ENCODE measurements at places on chromosomes 6 and 20. TPM values are rescaled to one million over a fixed set of nuclear protein-coding genes. Genes with fewer than 3 reads are reported as not detected.

GRCh38 chr20:58625585-58625984, 25.5 kb upstream of the STX16 start:
- DNase-seq = no peak

- no peak for DNase-seq
Measured at GRCh38 chr20:54122189-54122588, 51.6 kb downstream of the CYP24A1 start.

- DNase-seq = no peak
Measured at GRCh38 chr6:1435806-1436205, 46.4 kb downstream of the FOXF2 start.

DNA sequence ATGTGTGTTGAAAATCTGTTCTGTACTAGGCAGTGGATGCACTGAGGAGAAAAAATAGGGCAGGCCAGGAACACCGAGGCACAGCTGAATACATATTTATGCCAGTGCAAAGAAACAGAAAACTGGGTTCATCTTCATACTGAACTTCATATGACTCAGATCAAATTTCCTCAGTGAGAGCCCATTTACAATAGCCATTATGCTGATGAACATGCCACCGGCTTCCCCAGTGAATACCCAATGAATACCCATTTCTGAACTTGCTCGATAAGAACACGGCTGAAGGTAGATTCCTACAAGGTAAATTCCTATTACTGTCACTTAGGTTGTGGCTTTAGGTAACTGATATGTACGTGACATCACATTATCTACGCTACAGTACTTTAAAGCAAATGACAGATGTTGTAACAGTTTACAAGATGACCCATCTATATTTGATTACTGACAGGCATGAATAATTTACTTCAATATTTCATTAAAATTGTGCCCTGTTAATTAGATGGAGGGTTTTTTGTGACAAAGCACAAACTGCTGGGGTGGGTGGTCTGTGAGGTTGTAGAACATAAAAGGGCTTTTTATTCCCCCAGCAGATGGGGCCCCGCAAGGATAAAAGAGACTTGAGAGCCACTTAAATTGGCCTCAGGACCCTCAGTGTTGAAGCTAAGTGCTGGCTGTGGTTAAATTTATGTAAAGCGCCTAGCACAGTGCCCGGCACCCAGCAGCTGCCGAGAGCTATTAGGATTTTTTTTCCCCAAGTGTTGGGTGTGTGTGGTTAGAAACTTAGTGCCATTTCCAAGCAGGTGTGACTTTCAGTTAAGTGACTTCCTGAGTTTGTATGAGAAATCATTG, 264.5 kb downstream of the CD83 start:
- no peak for DNase-seq

GRCh38 chr20:18832546-18833200, 19.1 kb downstream of the SCP2D1 start:
- no peak for DNase-seq

DNA sequence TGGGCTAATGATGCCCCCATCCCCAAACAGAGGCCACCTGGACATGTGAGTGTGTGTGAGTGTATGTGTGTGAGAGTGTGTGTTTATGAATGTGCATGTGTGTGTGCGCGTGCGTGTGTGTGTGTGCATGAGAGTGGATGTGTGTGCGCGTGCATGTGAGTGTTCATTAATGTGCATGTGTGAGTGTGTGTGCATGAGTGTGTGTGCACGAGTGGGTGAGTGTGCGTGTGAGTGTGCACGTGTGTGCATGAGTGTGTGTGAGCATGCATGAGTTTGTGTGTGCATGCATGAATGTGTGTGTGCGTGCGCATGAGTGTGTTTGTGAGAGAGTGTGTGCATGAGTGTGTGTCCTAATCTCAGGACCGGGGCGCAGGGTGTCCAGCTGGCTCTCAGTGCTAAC, 1.3 kb downstream of the IYD start:
- DNase-seq = no peak

- no peak for DNase-seq
Measured at GRCh38 chr6:104252276-104252675, 607.4 kb downstream of the HACE1 start.

- no peak for DNase-seq
Measured at GRCh38 chr20:58818586-58819285, 32.0 kb downstream of the GNAS-AS1 start.

DNA sequence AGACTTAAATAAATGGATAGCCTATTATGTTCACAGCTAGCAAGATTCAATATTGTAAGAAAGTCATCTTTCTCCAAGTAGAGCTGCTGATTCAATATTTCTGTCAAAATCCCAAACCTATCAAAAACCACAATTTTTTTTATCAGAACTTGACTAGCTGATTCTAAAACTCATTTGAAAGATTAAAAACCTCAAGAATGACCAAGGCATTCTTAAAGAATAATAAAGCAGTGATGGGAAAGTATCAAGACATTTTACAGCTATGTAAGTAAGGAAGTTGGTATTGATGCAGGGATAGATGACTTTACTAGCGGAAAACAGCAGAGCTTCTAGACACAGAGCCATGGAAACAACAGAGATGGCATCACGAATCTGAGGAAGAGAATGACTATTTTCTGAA, 64.7 kb downstream of the SAMD3 start:
- no peak for DNase-seq

DNA sequence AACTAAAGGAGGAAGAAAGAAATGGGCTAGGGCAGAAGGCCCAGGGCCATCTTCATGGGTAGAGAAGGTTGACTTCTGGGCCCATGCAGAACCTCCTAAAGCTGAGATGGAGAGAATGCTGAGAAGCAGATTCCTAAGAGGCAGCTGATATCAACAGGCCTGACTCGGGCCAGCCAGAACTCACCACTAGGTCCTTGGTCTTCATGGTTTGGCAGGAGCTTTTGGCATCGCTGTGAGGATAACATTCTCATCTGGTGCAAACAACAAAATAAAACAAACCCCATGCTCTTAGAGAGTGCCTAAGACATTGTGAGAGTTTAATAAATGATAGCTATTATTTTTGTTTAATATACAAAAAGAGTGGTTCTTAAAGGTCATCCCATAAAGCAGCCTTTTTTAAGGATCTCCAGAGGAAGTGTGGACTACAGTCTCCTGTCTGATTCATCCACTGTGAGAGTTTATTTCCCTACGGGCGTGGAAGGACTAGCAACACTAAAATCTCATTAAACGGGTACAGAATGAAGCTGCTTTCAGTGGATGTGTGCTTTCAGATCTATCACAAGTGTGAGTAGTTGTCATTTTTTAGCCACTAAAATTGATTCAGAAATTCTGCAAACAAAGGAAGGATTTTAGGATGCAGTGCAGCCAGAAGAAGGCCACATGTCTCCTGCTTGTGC, 160.0 kb downstream of the PLCB4 start:
- DNase-seq = no peak

- no peak for DNase-seq
Measured at GRCh38 chr6:38346291-38347079, 293.2 kb downstream of the BTBD9 start.

- no peak for DNase-seq
Measured at GRCh38 chr6:144530118-144530517, 245.0 kb downstream of the UTRN start.

DNA sequence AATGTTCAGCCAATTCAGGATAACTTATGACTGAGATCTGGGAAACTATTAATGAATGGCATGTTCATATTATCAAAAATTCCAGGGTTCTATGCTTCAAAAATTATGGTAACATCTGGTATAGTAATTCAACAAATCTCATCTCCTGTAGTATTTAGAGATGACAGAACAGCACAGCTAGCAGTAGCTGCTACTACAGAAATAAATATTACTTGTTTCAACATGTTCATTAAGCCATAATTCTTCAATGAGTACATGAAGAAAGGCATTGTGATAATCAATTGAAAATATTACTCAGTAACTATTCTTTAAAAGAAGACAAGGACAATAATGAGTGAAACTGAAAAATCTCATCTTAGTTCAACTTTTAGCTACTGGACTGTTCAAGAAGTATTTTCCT, 66.8 kb downstream of the ATG5 start:
- DNase-seq = no peak

DNA sequence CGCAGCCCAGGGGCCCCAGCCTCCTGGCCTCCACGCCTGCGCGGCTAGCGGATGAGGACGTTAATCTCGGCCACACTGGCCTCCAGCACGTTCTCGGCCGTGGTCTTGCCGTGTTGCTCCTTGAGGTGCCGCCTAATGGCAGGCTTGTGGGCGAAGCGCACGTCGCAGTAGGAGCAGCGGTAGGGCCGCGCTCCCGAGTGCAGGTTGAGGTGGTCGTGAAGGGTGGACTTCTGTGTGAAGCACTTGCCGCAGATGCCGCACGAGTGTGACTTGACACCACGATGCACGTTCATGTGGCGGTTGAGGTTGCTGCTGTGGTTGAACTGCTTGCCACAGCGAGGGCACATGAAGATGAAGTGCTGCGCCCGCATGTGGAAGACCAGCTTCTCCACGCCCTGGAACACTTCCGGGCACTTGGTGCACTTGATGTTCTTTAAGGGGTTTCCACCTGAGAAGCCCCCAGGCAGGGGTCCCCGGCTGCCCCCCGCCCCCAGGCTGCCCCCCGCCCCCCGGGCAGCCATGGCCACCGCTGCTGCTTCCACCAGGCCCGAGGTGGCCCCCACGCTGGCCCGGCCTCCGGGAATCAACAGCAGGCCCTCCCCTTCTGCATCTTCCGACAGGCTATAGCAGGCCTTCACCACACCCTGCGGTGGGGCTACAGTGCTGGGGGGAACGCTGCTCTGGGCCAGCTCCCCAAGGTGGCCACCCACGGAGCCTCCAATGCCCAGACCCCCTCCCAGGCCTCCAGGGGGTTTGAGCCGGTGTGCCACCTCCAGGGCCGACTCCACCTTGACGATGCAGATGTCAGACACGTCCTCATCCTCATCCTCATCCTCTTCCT, 1.8 kb downstream of the ZBTB12 start:
- DNase-seq = no peak

DNA sequence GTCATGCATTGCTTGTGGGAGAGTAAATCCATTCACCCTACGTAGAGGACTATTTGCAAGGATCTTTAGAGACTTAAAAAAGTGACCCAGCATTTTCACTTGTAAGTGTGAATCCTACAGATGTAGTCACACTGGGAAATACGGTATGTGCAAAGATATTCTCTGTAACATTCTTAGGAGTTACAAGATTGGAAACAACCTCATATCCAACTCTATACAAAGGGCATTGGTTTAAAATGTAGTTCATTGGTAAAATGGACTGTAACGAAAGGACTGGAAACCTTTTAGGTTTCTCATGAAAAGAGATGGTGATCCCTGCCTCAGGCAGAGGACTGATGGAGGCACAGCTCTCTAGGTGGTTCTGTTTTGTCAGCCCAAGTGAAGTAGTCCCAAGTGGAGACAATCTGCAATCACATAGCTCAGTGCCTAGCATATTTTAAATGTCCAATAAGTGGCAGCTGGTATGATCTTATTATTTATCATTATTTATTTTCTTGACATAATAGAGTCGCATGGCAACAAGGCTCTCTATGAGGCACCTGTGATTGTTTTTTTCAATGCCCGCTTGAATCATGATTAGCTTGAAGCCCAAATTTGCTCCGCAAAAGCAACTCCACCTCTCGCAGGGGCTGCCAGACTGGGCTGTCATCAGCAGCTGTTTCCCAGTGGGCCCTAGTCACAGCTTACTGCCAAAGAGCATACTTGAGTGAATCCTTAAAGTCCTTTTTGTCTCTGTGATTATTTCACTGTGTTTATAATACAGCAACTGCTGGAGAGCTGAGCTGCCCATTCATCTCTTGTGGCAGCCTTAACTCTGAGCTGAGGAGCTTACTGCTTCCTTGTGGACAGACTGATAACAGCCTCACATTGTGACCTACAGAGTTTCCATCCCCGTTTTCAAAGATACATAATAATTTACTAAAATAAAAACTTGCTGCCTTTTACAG, 19.8 kb upstream of the ENPP1 start:
- no peak for DNase-seq

DNA sequence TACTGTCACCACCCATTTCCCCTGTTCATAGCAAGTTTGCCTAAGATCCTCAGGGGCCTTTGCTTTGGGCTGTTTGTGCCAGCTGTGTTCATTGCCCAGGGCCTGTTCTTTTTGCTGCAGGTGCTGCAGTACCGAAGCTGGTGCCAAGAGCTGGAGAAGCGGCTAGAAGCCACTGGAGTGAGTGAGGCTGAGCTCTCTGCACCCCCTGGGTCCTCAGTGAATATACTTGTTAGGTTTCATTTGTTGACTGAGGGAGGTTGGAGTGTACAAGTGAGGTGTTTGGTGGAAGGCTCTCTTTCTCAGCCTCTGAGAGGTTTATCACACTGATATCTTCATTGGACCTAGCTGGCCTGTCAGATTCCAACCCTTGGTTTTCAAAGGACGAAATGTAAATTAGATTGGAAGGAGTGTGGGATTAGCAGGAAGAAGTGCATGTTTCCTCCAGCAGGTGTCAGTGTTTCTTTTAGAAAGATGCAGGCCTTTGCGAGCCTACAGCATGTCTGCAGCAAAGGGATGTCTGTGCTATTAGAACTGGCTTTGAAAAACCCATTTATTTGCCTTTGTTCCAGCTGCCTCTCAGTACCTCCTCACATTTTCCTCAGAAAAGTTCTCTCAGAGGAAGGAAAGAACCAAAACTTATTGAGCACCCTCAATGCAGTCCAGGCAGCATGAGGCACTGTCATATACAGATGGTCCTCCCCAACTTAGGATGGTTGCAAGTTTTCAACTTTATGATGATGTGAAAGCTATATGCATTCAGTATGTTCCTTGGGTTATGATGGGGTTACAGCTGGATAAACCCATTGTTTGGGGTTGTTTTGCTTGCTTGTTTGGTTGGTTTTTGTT, 8.3 kb downstream of the CEP250 start:
- peak; percentile 69 for DNase-seq

GRCh38 chr6:133583907-133584427, 304.9 kb upstream of the TCF21 start:
- DNase-seq = no peak

DNA sequence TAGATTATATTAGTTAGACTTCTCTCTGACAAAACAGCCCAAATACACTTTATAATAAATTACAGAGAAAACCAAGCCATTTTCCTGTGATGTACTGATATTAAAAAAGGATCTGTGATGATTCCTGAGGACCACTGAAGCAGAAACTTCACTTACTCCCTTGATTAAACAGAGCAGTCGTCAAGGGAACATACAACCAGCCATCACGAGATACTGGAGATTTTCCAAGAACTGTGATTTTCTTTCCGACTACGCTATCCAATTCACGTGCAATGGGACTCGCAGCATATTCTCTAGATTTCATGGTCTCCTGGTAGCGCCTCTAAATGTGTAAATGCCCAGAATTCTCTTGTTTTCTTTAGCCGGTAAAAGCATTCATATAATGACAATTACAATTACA, 377.4 kb downstream of the PHF3 start:
- DNase-seq = no peak

GRCh38 chr6:96942676-96943075, 18.1 kb downstream of the KLHL32 start:
- no peak for DNase-seq

ARFGEF3 gene
- total RNA-seq = not detected

TAAR9 gene
- total RNA-seq = not detected

ERVFRD-1 gene
- not detected for total RNA-seq

PLCB4 gene
- not detected for total RNA-seq

PHACTR1 gene
- 3.0 TPM for total RNA-seq

VIP gene
- total RNA-seq = not detected

VGLL2 gene
- not detected for total RNA-seq

BAG2 gene
- total RNA-seq = 5.2 TPM

BTBD3 gene
- total RNA-seq = 0.86 TPM

Measured in naive thymus-derived CD8-positive, alpha-beta T cell (primary cell).